ENCODE measurements at places on chromosomes 3 and 15.

- no peak for DNase-seq
These were observed 98.9 kb downstream of the APBA2 start for GRCh38 chr15:28984421-28985315.

DNA sequence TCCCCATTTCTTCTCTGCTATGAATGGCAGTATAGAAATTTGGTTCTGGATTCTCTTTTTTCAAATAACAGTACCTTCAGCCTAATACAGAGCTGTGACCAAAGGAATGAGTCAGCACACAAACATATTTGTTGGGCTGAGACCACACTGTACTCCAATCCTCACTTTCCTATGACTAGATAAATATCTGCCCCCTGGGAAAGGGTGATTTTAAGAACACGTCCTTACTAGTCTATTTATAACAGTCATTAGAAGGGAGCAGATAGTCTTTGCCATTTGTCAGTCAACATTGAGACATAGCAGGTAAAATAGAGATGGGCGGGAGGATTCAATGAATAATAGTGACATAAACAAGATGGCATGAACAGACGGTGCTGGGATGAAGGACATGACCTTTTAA is 461.3 kb downstream of the MCTP2 start:
- DNase-seq: no peak

DNA sequence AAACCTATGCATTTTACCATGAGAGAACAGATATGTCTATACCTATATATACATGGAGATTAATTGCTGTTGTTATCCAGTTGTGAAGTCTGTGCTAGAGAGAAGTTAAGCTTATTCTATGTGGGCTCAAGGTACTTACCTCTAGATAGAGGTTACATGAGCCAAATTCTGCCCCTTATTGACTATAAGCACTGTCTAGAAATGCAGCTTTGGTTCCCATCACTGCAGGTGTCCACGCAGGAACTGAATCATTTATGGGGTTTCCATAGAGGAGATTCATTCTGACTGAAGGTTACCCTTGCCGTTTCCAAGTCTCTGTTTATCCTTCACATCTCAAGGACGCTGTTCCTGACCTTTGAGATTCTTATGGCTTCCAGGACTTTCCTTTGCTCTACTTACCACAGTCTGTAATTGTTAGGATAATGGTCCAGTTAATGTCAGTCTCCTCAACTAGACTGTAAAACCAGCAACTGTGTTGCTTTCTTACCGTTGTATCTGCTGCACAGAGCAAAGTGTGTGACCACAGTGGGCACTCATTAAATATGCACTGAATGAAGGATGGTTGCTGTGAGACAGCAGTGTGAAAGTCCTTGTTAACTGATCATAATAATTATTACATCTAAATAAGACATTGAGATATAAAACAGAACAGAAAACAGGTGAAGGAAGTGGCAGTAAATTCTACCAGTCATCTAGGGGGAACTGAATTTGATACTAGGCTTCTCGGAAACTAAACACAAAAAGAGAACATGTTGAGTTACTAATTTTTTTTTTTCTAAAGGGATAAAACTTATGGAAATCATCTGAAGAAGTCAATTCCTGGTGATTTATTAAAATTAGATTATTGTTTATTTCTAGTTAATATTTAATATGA is 44.0 kb upstream of the BCL6 start:
- DNase-seq: peak; percentile 32

- no peak for DNase-seq
These were observed 34.8 kb downstream of the EIF4E3 start for GRCh38 chr3:71690341-71690841.

DNA sequence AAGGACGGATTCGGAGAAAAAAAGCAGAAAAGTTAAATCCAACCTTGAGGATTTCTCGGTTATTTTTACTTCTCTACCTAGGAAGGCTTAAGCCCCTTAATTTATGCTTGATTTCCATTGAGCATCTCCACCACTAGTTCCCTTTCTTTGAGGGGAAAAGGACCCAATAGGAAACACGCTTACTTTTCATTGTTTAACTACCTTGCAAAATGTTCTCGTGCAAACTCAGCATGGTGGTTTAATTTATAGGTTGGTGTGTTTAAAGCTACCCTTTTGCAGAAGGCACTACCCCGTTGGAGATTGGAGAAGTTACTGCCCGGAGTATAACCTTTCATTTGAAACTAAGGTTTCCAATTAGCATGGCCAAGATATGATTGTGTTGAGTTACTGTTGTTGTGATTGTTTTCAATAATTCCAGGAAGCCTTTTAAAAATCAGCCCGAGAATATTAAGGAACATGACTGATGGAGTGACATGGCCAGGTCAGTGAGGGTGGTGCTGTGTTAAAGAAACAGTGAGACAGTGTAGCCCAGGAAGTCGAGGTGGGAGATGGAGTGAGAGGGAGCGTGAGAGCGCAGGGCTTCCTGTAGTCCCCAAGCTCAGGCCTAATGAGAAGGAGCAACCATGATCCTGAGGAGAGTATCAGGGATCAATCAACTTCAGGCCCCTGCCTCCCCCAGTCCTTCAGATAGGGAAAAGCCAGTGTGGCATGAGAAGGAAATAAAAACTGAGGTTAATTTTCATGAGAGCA is 76.6 kb downstream of the AQP9 start:
- DNase-seq: no peak

- DNase-seq: no peak
These were observed 601.2 kb downstream of the FOXP1 start for GRCh38 chr3:70982284-70982683.

DNA sequence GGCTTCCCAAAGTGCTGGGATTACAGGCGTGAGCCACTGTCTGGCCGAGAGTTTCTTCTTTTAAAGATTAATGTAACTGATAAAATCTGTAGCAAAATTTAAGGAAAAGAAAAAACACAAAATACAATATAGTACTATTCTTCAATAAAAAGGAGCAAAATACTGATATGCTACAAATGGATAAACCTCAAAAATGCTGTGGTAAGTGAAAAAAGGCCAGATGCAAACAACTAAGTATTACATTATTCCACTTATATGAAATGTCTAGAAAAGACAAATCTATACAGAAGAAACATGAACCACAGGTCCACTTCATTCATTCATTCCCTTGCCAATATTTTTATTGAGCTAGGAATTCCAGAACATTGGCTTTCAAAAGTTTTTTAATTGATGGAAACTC is 299.5 kb downstream of the CTNNB1 start:
- no peak for DNase-seq

- DNase-seq: peak; percentile 43
These were observed 9.0 kb downstream of the COL6A5 start for GRCh38 chr3:130354430-130354829.

- no peak for DNase-seq
These were observed 106.7 kb upstream of the PIAS1 start for GRCh38 chr15:67947254-67948039.

DNA sequence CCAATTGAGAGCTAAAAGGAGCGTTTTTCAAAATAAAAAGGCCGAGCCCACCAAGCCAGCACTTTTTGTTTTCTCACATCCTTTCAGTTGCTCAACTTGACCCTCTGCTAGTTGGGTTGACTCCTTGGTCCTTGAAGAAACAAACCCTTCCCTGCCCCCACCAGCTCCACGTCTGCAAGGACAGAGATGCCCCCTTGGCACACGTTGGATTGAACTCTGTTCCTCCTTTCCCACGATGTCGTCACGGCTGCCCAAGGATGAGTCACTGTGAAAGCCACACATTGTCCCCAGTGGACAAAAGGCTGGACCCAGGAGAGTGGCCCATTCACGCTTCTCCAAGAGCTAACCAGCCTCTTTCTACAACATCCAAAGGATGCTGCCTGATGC is 43.0 kb upstream of the SPATA12 start:
- no peak for DNase-seq

DNA sequence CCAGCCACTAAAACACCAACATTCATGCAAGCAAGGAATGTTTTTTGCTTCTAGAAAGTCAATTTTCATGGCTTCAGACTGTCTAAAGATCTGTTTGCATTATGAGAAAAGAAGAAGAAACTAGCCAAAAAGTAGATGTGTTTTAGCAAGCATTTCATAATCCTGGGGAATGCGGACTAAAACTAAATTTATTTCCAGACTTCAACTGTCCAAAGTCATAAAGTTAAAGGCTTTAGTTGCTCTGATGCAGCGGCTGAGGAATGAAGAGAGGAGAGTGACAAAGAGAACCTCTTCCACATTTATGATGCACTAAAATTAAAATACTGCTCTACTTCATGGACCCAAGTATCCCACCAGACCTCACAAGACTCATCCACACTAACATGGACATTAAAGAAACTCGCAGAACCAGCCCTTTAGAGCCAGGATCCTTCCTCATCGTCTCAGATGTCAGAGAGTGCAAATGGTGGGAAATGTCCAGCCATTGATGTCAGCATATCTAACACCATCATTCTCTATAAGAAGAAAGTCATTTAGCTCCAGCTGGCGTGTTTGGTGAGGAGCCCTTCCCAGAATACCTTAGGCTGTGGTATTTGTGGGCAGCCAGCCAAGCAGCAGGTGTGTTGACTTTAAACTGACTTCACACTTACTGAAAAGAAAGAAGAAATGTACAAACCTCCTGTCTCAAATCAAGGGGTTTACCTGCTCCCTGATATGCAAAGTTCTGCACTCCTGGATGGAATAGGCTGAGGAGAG is 17.4 kb downstream of the FYCO1 start:
- peak; percentile 81 for DNase-seq

GRCh38 chr15:69675731-69676130 is 223.1 kb downstream of the RPLP1 start:
- no peak for DNase-seq

- DNase-seq: no peak
These were observed 16.0 kb downstream of the SNRK start for GRCh38 chr3:43302116-43302880.
